ENCODE measurements at places on chromosomes 11 and 22. TPM values are rescaled to one million over a fixed set of nuclear protein-coding genes. Genes with fewer than 3 reads are reported as not detected.

The DYNC2H1 gene
- polyA plus RNA-seq: 3.1 TPM

The CYTH4 gene
- polyA plus RNA-seq: 1.3 TPM

The MCAT gene
- 22.9 TPM for polyA plus RNA-seq

The SEPTIN5 gene
- 290 TPM for polyA plus RNA-seq

The TRIM49 gene
- not detected for polyA plus RNA-seq

The C11orf16 gene
- 0.49 TPM for polyA plus RNA-seq

The TRIM29 gene
- 2.5 TPM for polyA plus RNA-seq

The FAM180B gene
- polyA plus RNA-seq: not detected

All from brain (organoid and tissue), 16 donors.